ENCODE measurements at places on chromosomes 16 and 17. TPM values are rescaled to one million over a fixed set of nuclear protein-coding genes. Genes with fewer than 3 reads are reported as not detected.

GRCh38 chr17:8188263-8188839, 1.6 kb downstream of the BORCS6 start:
- DNase-seq = no peak

GRCh38 chr16:17339764-17340541, 130.8 kb downstream of the XYLT1 start:
- DNase-seq = no peak

- DNase-seq = no peak
These were observed 39.2 kb upstream of the GSE1 start for GRCh38 chr16:85573696-85574641.

GRCh38 chr17:1597861-1598342, 30.7 kb downstream of the SLC43A2 start:
- no peak for DNase-seq

DNA sequence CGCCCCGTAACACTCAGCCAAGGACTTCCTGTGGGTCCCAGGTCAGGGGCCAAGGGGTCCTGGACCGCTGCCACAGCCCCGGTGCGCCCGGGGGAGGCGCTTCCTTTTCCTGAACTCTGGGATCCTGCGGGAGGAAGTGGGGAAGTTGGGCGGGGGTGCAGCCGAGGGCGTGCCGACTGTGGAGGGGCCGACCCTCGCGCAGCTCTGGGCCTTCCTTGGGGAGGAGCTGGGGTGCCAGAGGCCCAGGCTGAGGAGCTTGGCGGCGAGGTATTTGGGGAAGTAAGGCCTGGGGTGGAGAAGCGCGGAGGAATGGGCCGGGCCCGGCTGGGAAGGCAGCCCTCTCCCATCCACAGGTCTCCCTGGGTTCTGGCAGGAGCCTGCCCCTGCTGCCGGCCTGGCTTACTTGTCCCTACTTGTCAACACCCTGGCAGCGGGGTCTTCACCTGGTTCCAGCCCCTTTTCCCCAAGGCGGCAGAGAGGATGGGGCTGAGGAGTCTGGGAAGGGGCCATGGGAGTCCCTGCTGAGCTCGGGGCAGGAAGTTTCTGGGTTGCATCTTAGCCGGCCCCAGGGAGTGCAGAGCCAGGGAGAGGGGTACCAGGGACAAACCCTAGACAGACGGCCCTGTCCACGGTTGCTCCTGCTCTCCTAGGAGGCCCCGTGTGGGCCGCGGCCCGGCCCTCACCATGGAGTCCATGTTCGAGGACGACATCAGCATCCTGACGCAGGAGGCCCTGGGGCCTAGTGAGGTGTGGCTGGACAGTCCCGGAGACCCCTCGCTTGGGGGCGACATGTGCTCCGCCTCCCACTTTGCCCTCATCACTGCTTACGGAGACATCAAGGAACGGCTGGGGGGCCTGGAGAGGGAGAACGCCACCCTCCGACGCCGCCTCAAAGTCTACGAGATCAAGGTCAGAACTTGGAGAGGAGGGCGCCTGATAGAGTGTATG, 1.7 kb downstream of the TBKBP1 start:
- peak; percentile 50 for DNase-seq

DNA sequence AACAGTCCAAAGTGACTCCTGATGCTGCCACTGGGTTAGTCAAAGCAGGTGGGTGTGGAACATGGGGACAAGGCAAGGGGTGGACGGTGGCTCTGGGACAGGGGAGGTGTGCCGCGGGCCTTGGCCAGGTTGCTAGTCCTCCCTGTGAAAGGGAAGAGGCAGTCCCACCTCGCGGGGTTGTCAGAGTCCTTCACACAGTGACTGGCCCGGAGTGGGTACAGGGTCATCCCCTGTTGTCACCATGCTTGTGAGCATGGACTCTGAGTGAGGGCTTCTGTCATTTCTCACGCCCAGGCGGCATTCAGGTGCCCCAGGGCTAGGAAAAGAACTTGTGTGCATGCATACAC, 3.1 kb upstream of the ZNF469 start:
- DNase-seq = no peak

GRCh38 chr17:64423881-64424280, 25.0 kb upstream of the MILR1 start:
- no peak for DNase-seq

- DNase-seq = no peak
These were observed at the start of gene CD300C for GRCh38 chr17:74545843-74546230. Gene CD300C, minus strand, starts transcription at chr17:74546115. Its CDS starts 333 bp downstream, at chr17:74545782.

DNA sequence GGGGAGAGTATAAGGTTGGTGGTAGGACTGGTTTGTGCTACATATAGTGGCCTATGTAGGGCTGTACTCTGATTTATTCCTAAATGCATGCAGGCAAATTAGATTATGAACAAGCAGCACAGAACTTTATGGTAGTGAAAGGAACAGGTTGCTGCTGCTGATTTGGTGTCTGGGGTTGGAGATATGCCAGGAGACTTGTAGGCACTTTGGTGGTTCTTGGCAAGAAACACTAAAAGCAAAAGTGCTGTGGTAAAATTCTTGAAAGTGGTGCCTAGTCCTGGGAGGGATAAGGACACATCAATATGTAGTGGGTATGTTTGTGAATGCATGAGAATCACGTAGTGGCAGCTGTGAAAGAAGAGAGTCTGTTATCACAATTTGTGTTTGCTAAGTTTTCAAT, 2126.0 kb downstream of the TP53TG3F start:
- no peak for DNase-seq

- DNase-seq = no peak
These were observed 2.2 kb upstream of the SMTNL2 start for GRCh38 chr17:4582101-4582501.

DNA sequence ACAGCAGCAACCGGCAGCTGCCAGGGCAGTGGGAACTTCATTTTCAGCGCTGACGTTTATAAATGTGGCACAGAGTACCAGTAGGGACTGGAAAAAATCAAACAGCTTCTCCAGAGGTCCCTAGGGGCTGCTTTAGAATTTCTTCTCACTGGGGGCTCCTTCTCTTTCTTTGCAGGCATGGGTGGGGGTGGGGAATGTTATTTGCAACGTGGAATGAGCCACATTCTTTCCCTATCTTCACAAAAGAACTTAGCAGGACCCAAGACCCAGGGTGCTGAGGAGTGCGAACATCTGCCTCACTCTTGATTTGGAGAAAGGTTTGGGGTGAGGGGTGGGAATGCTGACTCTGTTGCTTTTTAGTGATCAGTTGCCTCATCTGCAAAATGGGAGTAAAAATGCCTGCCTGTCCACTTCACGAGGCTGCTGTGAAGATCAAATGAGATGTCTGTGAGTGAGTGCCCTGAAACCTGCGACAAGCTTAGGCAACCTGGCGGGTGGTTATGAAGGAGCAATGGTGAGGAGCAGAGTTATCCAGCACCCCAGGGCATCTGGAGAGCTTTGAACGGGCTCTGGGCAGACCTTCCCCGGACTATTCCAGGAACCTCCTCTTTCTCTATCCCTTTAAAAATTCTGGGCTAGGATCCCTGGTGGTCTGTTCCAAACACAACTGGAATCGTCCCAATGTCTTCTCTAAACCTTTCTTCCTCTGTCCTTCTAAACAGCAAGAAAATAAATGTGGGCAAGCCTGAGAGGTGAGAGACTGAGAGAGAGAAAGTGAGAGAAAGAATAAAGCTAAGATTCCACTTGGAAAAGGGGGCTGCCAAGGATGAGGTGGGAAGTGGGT, 10.7 kb upstream of the PIPOX start:
- DNase-seq = no peak

GRCh38 chr16:27428026-27428785, 26.2 kb downstream of the IL21R start:
- DNase-seq = peak; percentile 1

- no peak for DNase-seq
These were observed at the start of gene SLC4A1 for GRCh38 chr17:44267818-44268490. Gene SLC4A1, minus strand, starts transcription at chr17:44268135. Its CDS starts 5,269 bp downstream, at chr17:44262866.

GRCh38 chr17:81401723-81402529, 6.7 kb downstream of the BAHCC1 start:
- no peak for DNase-seq

GRCh38 chr17:48259694-48260291, 152.2 kb downstream of the SNX11 start:
- DNase-seq = no peak

GRCh38 chr17:33964344-33964979, 290.6 kb upstream of the CCL2 start:
- no peak for DNase-seq

GRCh38 chr16:22969567-22969966, 155.6 kb downstream of the HS3ST2 start:
- no peak for DNase-seq

DNA sequence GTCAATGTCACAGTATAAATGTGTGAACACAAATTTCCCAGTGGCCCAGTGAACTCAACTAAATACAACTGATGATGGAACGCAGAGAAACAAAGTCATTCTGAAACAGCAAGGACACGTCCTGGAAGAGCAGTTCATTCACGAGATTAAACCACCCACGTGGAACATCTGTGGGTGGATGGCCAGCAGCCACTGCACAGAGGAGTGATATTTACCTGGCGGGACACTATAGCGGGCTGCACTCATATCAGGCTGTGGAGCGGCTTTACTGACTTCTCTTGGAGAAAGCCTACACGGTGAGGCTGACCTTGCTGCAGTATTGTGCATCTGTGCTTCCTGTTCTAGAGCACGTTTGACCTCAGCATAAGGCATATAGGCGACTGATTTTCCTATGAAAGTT, 87.3 kb downstream of the TTC19 start:
- no peak for DNase-seq

Gene LHX1
- total RNA-seq = 4.5 TPM

Gene CDRT15
- total RNA-seq = not detected

Gene ZG16
- not detected for total RNA-seq

Gene CD300LG
- total RNA-seq = 5.4 TPM

Gene NPIPB6
- 1.5 TPM for total RNA-seq

Gene AXIN1
- total RNA-seq = 17.5 TPM

Gene LGALS9B
- not detected for total RNA-seq

Gene RAB11FIP3
- total RNA-seq = 81.5 TPM

Gene CAVIN1
- total RNA-seq = 334 TPM

Gene ARL5C
- total RNA-seq = not detected

Gene RAMP2
- 630 TPM for total RNA-seq
